ENCODE measurements at places on chromosomes 7 and 10. TPM values are rescaled to one million over a fixed set of nuclear protein-coding genes. Genes with fewer than 3 reads are reported as not detected.
A peak's percentile ranks its signal among the peaks of the same experiment; 100 is the strongest.

- DNase-seq = no peak
Observed at GRCh38 chr10:98236862-98237261, 31.1 kb downstream of the LOXL4 start.

DNA sequence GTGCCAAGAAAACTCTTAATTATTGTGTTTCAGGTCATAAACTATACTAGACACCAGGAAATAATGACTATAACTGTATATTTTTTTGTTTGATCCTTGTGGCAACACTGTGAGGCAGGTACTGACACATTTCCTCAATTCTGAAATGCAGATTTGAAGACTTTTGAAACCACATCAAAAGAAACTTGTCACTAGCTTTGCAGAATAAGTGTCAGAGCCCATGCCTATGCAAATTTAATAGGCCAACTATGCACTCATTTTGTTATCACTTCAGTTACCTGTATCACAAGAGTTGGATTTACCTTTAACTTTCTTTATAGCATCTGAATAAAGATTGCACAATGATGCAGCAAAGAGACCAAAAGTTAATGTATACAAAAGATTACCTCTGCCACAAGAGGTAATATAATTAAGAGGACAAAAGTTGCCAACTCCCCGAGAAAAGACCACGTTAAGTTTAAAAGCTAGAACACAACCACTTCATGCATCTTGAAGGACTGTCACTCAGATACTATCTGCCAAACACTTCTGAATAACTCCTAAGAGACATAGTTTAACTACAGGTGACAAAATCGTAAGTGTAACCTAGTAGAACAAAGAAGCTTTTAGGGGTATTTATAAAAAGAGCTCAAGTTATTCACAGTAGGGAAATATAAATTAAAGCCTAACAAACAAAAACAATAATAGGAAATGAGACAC, 80.5 kb downstream of the ELAPOR2 start:
- DNase-seq = no peak

- DNase-seq = no peak
Observed at GRCh38 chr10:15092855-15093408, 4.2 kb upstream of the RPP38 start.

DNA sequence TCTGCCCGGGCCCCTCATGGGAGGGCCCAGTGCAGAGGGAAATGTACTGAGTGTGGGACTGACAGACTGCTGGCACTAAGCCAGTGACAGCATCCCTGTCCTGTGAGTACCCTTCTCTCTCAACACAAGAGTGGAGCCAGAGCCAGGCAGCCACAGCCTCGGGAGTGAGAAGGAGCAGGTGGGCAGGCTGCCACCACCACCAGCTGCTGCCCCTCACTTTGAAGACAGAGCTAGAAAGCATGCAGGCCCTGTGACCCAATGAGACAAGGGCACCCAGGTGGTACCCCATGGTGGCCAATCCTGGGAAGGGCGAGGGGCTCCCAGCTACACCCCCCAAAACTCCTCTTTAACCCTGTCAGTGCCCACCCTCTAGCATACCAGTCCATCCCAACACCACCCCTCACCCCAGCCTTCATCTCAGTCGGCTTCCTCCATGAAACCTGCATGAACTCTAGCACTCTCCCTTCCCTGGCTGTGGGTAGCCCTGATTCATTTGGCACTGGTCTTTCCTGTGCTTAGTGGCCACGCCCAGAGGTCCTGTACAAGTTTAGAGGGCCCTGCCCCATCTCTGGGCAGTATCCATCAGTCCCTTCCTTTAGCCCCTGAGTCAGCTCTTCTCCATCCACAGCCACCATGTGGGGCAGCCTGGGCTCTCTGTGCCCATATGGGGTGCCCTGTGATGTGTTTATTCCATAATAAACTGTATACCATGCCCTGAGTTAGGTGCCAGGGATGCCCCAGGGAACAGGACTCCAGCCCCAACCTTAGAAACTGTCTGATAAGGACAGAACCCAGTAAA, 207.0 kb upstream of the ZMIZ1 start:
- DNase-seq = peak; percentile 38

DNA sequence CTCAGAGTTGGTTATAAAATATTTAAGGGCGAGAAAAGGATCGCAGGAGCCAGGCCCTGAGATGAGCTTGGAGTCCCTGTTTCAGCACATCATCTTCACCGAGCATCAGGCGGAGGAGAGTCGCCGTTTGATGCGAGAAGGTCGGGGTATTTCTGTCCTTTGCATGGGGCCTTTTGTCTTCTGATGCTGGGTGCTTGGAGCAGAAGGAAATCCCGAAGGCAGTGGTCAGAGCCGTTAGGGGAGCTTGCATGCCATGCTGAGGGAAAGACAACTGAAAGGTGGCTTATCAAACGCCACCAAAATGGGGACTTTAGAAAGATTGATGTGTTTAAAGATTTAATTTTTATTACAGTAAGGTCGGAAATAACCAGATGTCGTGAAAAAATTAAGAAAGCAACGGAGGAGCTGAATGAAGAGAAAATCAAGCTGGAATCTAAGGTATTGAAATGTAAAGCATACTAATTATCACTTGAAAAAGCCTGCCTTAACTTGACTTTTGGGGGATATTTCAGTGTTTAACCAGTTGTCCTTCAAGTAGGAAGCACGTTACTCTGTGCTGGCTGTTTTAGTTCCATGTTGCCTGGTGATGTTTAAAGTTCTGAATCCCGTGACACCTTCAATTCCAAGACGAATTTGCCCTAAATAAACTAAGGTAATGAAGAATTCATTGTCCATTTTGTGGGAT, 845 bp downstream of the CCDC172 start:
- no peak for DNase-seq

DNA sequence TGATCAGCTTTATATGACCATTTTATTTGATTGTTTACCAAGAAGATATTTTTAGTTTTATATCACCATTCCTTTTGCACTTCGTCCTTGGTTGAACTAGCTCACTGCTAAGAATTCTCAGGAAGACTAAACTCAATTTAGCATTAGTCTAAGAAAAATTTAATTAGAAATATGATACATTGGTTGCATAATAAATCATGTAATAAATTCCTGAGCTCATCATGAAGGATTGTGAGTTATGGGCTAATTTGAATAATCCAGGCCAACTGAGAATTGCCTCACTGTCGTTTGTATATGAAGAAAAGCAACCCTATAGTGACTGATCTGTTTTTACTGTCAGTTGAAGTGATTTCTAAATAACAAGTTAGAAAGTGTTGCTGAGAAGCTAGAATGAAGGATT, 725.5 kb downstream of the DNAJB9 start:
- DNase-seq = no peak

- no peak for DNase-seq
Observed at GRCh38 chr7:75756991-75757676, 14.9 kb downstream of the CCL26 start.

GRCh38 chr10:74231375-74231774, 80.4 kb downstream of the ADK start:
- peak; percentile 84 for DNase-seq

DNA sequence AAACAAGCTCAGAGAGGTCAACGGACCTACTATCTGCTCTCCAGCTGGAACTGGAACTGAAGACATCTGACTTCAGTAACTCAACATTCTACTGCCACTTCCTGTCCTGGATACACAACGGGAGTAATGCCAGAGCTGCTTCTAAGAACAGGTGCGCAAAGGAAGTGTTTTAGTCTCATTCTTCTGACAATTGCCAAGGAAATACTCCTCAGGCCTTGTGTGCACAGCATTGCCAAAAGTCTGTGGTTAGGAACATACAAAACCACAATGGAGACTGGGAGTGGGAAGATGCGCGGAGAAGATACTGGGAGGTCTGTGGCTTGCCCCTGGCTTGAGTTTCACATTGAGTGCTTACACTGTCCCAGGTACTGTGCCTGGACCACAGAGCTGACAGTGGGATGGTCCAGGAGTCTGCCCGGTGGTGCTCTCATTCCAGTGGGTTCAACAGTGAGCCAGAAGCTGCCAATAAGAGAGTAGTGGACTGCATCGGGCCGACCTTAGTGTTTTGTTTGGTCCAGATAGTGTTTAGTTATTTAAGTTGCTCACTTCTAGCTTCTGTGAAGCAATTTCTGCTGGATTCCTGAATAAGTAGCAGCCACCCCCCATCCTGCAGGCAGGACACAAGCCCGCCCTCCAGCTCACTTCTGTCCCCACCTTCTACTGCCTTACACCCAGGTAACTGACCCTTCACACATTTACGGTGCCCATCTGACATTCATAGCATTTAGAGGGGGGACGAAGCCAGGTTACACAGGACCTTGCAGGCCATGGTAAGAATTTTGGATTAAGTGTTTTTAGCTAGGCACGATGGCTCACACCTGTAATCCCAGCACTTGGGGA, 10.3 kb downstream of the TBL2 start:
- peak; percentile 23 for DNase-seq

DNA sequence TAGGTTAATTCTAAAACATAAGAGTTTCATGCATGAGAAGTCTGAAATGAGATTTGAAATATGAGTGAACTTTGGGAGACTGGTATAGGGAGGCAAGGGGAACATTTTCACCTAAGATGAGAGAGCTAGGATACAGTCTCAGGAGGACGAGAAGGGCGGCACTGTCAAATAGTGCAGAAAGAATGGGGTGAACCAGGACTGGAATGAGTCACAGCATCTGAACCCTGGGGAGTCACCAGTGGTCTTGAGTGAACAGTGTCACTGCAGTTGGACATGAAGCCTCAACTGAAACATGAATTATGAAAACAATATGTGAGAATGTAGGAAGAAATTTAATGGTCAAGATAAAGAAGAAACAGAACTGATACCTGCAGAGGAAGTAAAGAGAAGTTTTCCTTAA, 33.8 kb downstream of the GNG11 start:
- DNase-seq = no peak

DNA sequence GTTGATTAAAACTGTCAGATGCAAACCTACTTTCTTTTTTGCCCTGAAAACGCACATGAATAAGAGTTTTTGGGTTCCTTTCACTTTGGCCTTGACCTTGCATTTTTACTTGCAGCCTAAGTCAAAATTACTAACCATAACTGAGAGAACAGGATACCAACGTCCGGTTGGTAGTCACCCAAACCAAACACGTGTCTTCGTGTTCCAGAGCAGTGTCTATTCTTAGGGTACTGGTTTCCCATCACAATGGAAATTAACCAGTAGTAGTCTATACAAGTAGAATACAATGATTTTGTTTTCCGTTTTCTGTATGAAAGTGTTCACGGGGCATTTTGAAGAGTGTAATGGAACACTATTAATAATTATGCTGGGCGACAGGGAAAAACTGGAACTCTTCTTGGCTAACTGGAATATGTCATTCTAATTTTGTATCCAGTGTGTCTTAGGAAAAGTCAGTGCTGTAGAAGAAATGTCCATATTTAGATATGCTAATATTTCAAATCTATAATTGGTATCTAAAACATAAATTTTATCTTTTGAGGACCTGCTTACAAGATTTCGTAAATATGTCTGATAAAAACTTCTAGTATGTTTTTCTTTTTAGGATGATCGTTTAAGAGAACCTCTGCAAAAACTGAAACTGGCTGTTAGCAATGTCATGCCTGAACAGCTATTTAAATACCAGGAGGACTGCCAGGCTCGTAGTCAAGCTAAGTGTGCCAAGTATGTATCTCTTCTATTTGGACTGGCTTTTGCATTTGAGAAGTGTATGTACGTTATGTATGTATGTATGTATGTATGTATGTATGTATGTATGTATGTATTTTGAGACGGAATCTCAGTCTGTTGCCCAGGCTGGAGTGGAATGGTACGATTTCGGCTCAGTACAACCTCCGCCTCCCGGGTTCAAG, 40.9 kb downstream of the UBN2 start:
- no peak for DNase-seq

- DNase-seq = no peak
Observed at GRCh38 chr10:63416376-63416775, 49.4 kb downstream of the JMJD1C start.

- DNase-seq = no peak
Observed at GRCh38 chr10:58782876-58783851, 270.5 kb downstream of the BICC1 start.

DNA sequence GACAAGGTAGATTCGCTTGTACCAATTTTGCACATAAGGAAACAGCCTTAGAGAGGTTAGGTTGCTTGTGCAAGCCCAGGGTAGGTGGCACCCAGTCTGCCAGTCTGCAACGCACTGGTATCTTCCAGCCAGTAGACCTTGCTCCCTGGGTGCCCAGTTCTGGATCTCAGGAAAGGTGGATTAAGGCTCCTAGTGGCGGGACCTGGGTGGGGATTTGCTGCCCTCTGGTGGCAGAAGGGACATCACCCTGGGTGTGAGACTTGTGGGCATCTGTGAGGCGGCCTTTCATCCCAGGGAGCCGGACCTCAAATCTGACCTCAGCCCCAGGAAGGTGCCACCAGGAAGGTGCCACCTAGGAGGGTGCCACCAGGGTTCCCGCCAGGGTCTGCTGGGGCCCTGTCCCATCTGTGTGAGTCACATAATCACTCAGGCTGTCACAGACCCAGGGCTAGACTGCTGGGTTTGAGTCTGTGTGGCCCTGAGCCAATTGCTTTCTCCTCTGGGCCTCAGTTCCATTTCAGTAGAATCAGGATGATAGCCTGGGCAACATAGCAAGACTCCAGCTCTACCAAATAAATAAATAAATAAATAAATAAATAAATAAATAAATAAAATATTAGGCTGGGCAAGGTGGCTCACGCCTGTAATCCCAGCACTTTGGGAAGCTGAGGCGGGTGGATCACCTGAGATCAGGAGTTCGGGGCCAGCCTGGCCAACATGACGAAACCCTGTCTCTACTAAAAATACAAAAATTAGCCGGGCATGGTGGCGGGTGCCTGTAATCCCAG, 5.3 kb upstream of the PRKRIP1 start:
- DNase-seq = peak; percentile 66

SKAP2 gene
- total RNA-seq = 9.5 TPM

SLC18A3 gene
- not detected for total RNA-seq

OR2A7 gene
- total RNA-seq = not detected

All from HT1080 (cell line).